Activated naive CD8-positive, alpha-beta T cell treated with anti-CD3 and anti-CD28 coated beads for 36 hours (primary cell): ENCODE measurements at places on chromosomes 11 and 22. TPM values are rescaled to one million over a fixed set of nuclear protein-coding genes. Genes with fewer than 3 reads are reported as not detected.

- H3K4me3 ChIP-seq = no peak overlapping the region
- peaks cover 7% of the 10 kb centered on the region for H3K36me3 ChIP-seq
- no peak overlapping the region for H3K27ac ChIP-seq
- no peaks in the 10 kb centered on the region for H3K27me3 ChIP-seq
Observed at GRCh38 chr11:123083623-123084029, 21.7 kb upstream of the HSPA8 start.

DNA sequence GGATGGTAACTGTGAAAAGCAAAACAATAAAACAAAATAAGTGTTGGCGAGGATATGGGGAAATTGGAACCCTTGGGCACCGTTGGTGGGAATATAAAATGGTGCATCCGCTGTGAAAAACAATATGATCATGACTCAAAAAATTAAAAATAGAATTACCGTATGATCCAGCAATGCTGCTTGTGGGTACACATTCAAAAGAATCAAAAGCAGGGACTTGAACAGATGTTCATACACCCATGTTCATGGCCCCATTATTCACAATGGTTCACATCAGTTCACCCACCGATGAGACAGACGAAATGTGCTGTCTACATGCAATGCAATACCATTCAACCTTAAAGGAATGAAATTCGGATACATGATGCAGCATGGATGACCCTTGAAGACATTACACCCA lies 1.2 kb upstream of the DERL3 start:
- H3K4me3 ChIP-seq = no peak overlapping the region
- H3K27ac ChIP-seq = no peak overlapping the region
- no peak for DNase-seq
- H3K4me1 ChIP-seq = peaks cover 17% of the 10 kb centered on the region

PGA5 gene
- not detected for total RNA-seq

KCNK7 gene
- 0.62 TPM for total RNA-seq

NELL1 gene
- total RNA-seq = not detected

- H3K27me3 ChIP-seq = peaks cover 5% of the 10 kb centered on the region
- H3K36me3 ChIP-seq = no peaks in the 10 kb centered on the region
- H3K4me1 ChIP-seq = peaks cover 18% of the 10 kb centered on the region
- no peak overlapping the region for H3K4me3 ChIP-seq
Observed at GRCh38 chr22:42288791-42289190, 18.3 kb upstream of the TCF20 start.

DNA sequence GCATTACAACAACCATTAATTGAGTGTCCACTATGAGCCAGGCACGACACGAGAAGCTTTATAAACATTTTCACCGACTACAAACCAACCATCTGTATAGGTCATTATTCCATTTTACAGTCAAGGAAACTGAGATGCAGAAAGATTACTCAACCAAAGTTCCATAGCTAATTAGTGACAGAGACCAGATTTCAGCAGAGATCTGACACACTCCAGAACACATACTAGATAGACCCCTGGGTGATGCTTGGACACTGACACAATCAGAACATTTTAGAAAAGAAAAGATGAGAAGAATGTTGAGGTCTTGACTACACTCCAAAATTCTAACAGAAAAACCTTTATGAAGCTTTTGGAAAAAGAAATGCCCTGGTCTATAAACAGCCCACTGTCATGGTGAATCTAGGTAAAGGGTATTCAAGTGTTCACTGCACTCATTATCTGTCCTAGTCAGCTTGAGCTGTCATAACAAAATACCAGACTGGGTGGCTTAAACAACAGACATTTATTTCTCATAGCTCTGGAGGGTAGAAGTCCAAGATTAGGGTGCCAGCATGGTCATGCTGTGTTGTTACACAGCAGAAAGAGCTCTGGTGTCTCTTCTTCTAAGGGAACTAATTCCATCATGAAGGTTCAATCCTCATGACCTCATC lies 89.0 kb downstream of the RELT start:
- no peaks in the 10 kb centered on the region for H3K27me3 ChIP-seq
- DNase-seq = no peak
- H3K4me3 ChIP-seq = no peak overlapping the region
- peaks cover 5% of the 10 kb centered on the region for H3K36me3 ChIP-seq
- H3K27ac ChIP-seq = no peak overlapping the region

DNA sequence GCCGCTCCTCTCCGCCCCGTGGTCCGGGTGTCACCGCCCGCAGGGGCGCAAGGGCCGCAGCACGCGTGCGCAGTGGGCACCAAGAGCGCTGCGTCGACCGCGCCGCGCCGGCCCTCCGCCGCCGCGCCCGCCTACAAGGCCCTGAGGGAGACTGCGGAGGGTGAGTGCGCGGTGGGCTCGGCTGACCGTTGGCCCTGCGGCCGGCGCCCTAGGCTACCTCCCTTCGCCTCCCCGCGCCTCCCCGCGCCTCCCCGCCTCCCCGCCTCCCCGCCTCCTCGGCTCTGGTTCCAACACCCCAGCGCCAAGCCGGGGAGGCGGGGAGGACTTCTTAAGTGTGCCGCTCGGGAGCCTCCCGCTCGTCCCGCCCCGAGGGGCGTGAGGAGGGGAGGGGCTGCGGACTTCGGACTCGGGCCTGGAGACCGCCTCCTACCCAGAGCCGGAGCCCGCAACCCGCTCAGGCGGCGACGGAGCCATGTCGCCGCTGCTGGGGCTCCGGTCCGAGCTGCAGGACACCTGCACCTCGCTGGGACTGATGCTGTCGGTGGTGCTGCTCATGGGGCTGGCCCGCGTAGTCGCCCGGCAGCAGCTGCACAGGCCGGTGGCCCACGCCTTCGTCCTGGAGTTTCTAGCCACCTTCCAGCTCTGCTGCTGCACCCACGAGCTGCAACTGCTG lies at the start of gene AQP11:
Gene AQP11 (plus strand): TSS at position 433 of the 673 bp plus-strand sequence. CDS start 40 bp downstream, at position 473.
- H3K36me3 ChIP-seq = no peaks in the 10 kb centered on the region
- no peak within 1 kb of the TSS for H3K27ac ChIP-seq

DNA sequence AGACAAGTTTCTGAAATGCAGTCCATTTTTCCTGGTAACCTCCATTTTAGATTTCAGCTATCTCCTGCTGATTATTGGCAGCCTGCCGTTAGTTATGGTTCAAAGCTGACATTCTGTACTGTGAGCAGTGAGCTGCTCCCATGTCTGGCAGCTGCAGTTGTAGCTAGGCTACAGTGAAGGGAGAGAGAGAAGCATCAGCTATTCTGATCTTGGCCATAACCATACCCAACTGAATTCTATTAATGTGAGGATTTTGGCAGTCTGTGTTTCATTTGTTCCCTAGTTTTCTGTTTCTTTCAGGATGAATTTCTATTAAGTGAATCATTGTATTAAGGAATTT lies 33.4 kb downstream of the SIK2 start:
- no peak overlapping the region for H3K27ac ChIP-seq
- peaks cover 13% of the 10 kb centered on the region for H3K36me3 ChIP-seq
- no peak overlapping the region for H3K4me3 ChIP-seq
- no peak for DNase-seq

DNA sequence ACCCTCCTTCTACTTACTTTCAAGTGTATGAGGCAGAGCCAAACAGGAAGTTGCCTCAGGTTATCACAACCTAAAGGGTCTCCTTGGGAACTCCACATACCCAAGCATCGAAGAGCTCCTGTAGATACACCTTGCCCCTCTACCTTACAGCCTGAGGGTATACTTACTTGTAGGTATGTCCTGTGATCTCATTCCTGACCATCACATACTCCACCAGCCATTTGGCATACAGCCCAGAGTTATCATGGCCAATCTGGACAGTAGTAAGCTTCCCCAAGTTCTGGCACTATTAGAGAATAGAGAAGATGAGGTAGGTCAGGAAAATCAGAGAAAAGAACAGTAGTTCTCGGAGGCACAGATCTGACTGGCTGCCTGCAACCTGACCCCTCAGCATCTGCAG lies 53.4 kb upstream of the SCUBE2 start:
- H3K27me3 ChIP-seq = no peaks in the 10 kb centered on the region
- H3K4me1 ChIP-seq = peaks cover 10% of the 10 kb centered on the region
- H3K4me3 ChIP-seq = no peak overlapping the region
- DNase-seq = no peak

OR52A1 gene
- total RNA-seq = not detected

MYO18B gene
- total RNA-seq = 1.6 TPM

DNA sequence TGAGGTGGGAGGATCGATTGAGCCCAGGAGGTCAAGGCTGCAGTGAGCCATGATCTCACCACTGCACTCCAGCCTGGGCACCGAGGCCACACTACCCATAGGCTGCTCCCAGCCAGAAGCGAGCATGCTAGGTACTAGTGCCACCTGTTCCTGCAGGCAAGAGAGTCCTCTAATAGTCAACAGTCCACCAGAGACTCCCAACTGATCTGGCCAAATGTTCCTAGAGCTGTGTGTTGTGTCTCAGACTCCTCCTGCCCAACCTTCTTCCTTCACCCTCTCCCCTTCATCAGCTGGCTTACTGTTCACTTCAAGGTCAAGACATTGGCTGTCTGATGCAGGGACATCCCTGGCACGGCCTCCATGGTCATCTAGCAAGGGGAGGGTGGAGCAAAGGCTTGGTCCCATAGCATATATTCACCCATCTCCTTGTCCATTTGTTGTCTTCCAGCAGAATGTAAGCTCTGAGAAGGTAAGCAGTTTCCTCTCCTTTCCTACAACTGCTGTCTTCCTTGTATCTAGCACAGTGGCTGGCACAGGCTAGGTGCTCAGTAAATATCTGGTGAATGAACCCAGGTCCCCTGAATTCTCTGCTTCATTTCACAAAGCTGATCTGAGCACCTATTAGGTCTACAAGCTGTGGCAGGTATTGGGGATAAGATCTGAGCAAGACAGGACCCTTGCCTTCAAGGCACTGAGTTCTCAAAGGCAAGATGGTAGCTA lies 126.2 kb upstream of the SERPIND1 start:
- no peaks in the 10 kb centered on the region for H3K36me3 ChIP-seq
- H3K4me1 ChIP-seq = no peaks in the 10 kb centered on the region
- no peak for DNase-seq
- no peaks in the 10 kb centered on the region for H3K27me3 ChIP-seq
- H3K4me3 ChIP-seq = no peak overlapping the region

- DNase-seq = no peak
- no peak overlapping the region for H3K4me3 ChIP-seq
- peaks cover 23% of the 10 kb centered on the region for H3K36me3 ChIP-seq
- H3K27me3 ChIP-seq = no peaks in the 10 kb centered on the region
- no peaks in the 10 kb centered on the region for H3K4me1 ChIP-seq
Observed at GRCh38 chr22:41659941-41660340, 28.7 kb downstream of the SNU13 start.

FOLH1 gene
- not detected for total RNA-seq

ZNF280B gene
- 2.9 TPM for total RNA-seq

DNA sequence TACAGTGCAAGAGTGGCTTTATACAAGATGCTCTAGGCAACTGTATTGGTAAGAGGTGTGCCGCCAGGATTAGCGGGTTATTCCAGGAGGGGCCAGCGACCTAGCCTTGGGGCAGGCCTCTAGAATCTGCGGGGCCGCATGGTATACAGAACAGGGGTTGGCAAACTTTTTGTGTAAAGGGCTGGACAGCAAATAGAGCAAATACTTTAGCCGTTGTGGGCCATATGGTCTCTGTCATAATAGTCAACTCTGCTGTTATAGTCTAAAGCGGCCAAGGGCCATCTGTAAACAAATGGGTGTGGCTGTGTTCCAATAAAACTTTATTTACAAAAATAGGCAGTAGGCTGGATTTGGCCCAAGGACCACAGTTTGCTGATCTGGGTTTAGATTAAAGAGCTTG lies 32.6 kb downstream of the FBLN1 start:
- H3K27ac ChIP-seq = no peak overlapping the region
- H3K36me3 ChIP-seq = no peaks in the 10 kb centered on the region
- no peak overlapping the region for H3K4me3 ChIP-seq

- peaks cover 4% of the 10 kb centered on the region for H3K27me3 ChIP-seq
- no peaks in the 10 kb centered on the region for H3K36me3 ChIP-seq
- no peaks in the 10 kb centered on the region for H3K4me1 ChIP-seq
- H3K4me3 ChIP-seq = no peak overlapping the region
Observed at GRCh38 chr22:42388130-42388797, 43.9 kb downstream of the NFAM1 start.

GRCh38 chr22:44505796-44506354 lies 7.8 kb upstream of the RTL6 start:
- H3K4me3 ChIP-seq = no peak overlapping the region
- no peaks in the 10 kb centered on the region for H3K36me3 ChIP-seq
- H3K27me3 ChIP-seq = no peaks in the 10 kb centered on the region
- H3K27ac ChIP-seq = no peak overlapping the region
- peaks cover 3% of the 10 kb centered on the region for H3K4me1 ChIP-seq

APOL5 gene
- total RNA-seq = not detected

DNA sequence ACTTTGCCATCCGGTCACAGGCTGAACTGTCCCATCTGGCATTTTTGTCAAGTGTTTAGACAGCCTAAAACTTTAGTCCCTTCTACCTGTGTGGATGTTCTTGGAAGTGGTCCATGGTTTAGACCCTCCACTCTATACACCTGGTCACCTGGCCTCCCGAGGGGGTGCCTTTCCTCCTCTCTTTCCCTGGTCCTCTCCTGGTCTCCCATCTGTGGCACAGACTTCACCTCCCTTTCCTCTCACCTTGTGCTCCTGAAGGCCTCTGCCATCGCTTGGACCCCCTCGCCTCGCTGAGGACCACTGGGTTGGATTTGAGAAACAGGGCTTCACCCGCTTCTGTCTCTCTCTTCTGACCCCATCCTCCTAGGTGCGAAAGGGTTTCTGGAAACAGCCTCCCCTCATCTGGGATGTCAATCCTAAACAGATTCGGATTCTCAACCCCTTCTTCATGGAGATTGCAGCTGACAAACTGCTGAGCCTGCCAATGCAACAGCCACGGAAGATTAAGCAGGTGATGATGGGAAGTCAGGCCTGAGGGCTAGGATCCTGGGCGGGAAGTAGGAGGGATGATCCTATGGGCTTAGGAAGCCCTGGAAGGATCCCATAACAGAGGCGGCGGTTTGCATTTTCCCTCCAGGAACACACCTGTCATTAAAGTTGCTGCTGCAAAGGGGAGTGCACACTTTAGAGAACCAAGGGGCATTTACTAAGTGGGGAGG lies 53.6 kb downstream of the ST3GAL4 start:
- H3K27me3 ChIP-seq = no peaks in the 10 kb centered on the region
- DNase-seq = no peak
- no peaks in the 10 kb centered on the region for H3K4me1 ChIP-seq

DNA sequence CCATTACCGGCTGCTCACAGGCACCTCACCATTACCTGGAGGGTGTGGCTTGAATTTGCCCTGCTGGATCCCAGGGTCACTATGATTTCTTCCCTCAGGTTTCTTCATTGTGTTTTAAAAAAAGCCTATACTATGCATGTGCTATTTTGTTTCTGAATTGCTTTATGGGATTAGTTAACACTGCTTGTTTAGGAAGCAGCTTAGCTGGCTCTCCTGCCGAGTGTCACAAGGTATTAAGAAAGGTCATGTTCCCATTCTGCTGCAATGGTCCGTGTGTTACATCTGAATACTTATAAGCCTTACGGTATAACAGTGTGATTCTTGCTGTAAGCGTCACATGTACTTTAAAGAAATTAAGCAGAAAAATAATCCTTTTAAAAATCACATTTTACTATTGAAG lies 380.6 kb upstream of the B3GAT1 start:
- H3K4me3 ChIP-seq = no peak overlapping the region
- DNase-seq = no peak
- H3K27ac ChIP-seq = no peak overlapping the region
